Right renal cortex interstitium (tissue), 3 donors: ENCODE measurements at places on chromosomes 1 and 21. TPM values are rescaled to one million over a fixed set of nuclear protein-coding genes. Genes with fewer than 3 reads are reported as not detected.

Gene GSTM1
- polyA plus RNA-seq: 118 TPM

Gene PTP4A2
- polyA plus RNA-seq: 269 TPM

Gene ESRRG
- polyA plus RNA-seq: 46.4 TPM

Gene MYOG
- polyA plus RNA-seq: not detected

Gene DLGAP3
- polyA plus RNA-seq: 1.6 TPM

Gene PPM1J
- 0.93 TPM for polyA plus RNA-seq

Gene PRMT6
- 44.9 TPM for polyA plus RNA-seq

Gene SLAMF6
- 0.21 TPM for polyA plus RNA-seq

Gene TRIM63
- 0.85 TPM for polyA plus RNA-seq

Gene KCNE1
- not detected for polyA plus RNA-seq

Gene CFHR5
- polyA plus RNA-seq: not detected

Gene LCE1A
- polyA plus RNA-seq: not detected

Gene TMEM50B
- polyA plus RNA-seq: 60.5 TPM

Gene SLC19A1
- polyA plus RNA-seq: 66.1 TPM

Gene LCE6A
- not detected for polyA plus RNA-seq

Gene CLEC20A
- polyA plus RNA-seq: 0.37 TPM

Gene SERTAD4
- polyA plus RNA-seq: 3.9 TPM

Gene CCDC30
- polyA plus RNA-seq: 17.4 TPM

Gene FMO4
- polyA plus RNA-seq: 14.7 TPM

Gene RCSD1
- polyA plus RNA-seq: 12.0 TPM

Gene ZC3H12A
- polyA plus RNA-seq: 1.1 TPM

Gene DMRTA2
- polyA plus RNA-seq: not detected
